ENCODE measurements at places on chromosomes 1 and 21.

- no peak for DNase-seq
Measured at GRCh38 chr1:200892958-200893357, 1.7 kb upstream of the INAVA start.

DNA sequence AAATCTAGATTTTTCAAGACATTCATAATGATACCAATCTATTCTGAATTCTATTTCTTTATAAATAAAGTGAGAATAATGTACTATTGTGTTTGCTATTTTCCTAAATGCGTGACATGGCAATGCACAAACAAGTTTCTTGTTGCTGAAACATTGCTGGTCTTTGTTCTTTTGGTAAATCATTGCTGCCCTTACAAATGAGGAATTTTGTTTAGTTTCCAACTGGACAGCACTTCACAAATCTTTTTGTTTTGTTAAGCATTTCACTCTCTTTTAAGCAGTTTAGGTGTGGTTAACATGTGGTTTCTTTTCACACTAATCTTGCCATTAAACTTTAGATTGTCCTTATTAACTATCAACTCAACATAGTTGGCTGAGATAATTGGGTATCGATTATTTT is 94.6 kb downstream of the LRRC7 start:
- DNase-seq: no peak

- DNase-seq: no peak
Measured at GRCh38 chr1:108598340-108598739, 38.4 kb downstream of the EEIG2 start.

GRCh38 chr1:230842801-230843200 is 25.5 kb downstream of the C1orf198 start:
- no peak for DNase-seq

GRCh38 chr1:227298512-227299240 is 19.6 kb downstream of the CDC42BPA start:
- DNase-seq: no peak

DNA sequence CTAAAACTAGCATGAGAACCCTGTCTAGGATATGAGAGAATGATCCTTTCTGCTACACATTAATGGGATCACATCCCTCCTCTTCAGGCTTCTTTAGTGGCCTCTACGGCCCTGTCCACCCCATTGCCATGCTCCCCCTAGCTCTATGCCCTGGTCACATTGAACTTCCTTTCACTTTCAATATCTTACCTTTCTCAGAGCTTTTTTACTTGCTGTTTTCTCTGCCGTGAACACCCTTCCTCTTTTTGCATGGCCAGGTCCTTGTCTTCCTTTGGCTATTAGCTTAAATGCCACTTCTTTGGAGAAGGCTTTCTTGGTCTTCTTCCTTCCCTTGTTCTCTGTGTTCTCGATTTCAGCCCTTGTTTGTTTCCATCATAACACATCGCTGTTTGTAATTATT is 97.4 kb downstream of the GIPC2 start:
- no peak for DNase-seq

GRCh38 chr1:99725996-99726395 is 40.4 kb downstream of the FRRS1 start:
- DNase-seq: no peak

- no peak for DNase-seq
Measured at GRCh38 chr1:109912214-109912861, 1.7 kb downstream of the CSF1 start.

DNA sequence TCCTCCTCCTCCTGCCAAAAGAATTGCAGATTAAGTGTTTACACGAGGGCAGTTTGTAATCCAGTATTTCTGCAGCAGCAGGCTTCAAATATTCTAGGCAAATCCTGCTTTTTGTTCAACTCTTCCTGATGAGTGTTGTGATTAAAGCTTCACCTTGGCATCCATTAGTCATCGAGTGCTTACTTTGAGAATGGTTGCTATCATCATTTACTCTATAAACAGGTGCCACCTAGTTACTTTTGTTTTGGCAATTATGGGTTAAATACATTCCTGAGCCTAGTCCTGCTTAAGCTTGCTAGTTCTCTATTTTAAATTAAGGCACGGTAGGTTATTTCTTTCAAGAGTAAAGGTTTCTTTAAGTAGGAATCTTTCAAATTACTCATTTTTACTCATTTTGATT is 20.3 kb downstream of the PDC start:
- DNase-seq: no peak

GRCh38 chr1:234957330-234958065 is 171.1 kb downstream of the TOMM20 start:
- DNase-seq: peak; percentile 89

Measured in foreskin fibroblast (primary cell).